Stimulated activated CD4-positive, alpha-beta T cell treated with anti-CD3 and anti-CD28 coated beads, TNF-alpha, amount 100 ng/mL, for 48 hours (primary cell): ENCODE measurements at places on chromosomes 1 and 21.
A peak's percentile ranks its signal among the peaks of the same experiment; 100 is the strongest.

DNA sequence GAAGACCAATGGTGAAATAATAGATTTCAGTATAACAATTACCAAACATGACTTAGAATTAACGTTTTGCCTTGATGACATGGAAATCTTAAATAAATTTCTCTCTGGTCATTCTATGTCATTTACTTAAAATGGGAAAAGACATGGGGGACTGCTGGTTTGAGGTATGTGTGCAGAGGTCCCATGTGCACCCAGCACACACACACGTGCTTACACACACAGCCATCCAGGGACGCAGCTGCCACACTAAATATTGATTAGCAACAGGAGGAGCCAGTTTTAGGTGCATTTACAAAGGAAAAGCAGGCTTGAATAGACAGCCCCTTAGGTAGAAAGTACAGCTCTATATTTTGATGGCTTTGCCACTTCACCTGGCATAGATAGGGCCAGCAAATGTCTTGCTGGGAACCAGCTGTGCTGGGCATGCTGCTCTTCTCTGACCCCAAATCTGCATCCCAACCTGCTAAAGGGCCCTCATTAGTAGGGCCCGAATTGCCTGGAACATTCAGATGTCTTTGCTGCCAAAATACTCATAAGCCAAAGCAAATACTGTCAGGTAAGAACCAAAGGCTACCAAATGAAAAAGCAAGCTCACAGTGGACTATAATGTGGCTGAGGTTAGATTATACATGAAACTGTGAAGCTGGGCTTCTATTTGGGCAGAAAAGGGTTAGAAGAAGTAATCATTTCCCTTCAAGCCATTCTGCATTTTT lies 399.9 kb downstream of the HHAT start:
- no peak for DNase-seq

DNA sequence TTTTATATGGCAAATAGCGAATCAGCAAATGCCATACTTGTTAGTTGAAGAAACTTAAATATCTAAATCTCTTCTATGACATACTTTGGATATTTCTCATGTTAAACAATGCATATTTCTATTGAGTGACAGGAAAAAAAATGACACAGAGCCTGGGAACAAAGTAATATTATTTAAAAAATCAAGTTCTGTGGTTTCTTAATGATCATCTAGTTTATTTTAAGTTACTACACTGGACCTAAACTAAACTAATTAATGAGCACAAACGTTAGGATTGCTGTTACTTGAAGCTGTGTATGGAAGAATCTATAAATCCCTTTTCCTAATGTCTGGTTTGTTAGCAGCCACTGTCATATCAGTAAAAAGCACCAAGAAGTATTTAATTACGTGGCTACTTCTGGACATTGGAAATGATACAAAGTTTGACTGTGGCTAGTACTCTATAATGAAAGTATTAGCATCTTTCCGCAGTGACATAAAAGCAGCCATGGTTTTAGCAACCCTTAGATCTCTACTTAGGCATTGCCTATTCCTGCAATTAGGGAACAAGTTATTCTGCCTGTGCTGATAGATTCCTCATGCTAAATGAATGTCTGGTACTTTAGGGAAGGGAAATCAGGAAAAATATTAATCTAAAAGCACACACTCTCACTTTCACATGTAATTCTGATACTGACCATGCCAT lies 981.7 kb upstream of the B3GALT2 start:
- no peak for DNase-seq

DNA sequence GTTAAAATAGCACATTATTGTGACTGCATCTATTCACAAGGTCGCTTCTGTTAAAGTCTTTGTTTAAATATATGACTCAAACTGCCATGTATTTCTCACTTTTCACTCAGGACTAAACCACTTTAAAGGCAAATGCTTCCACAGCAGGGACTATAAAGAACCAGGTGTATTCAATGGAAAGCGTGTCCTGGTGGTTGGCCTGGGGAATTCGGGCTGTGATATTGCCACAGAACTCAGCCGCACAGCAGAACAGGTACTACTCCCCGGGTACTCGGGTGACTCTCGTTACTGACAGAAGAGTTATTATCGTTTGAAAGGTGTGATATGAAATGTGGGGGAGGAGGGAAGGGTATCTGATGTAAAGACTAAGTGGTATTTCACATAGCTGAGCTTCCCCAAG lies 17.3 kb downstream of the FMO3 start:
- DNase-seq = no peak

DNA sequence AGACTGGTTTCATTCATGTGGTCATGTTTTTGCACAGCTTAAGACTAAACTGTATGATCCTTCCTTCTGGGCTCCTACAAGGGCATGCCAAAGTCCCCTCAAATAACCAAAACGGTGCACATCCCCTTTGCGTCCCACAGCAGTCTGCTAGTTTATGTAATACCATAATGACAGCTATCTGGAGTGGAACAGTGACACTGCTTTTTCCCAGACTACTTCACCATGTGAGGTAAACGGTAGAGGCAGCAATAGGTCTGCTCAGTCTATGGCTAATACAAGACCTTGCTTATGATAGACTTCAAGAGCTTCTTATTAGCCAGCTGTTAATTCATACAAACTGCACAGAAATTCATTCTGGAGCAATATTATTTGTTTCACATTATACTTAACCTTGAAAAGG lies 395.5 kb downstream of the SMYD3 start:
- no peak for DNase-seq

DNA sequence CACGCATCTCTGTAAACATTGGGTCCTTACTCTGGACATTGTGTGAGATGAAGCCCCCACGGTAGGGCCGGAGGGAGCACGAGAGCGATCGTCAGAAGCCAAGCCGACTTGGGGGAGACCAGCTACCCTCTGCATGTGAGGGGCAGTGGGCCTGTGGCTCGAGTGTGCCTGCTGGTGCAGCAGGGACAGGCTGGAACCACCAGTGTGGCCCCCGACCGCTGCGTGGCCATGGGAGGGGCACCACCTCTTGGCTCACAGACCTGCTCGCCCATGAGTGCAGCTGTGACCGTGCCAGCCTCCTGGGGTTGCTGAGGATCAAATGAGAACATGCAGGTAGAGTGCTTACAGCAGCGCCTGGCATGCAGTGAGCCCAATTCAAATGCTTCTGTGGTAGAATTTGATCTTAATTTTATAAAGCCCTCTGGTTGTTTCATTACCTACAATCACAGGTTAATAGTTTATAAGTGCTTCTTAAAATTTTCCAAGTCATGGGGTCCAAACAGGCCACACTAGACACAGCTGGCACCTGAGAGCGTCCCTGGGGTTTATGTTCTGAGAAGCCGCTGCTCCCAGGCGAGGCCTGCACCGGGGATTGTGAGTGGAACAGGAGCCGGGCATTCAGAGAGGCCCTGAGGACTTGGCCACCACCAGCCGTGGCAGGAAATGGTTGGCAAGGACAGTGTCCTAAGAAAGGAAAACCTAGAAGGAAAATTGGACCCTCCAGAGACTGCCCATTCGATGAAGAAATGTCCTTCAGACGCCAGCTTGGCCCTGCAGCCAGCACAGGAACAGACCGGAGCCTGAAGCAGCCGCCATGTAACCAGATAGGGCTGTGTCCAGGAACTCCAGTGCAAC lies 22.6 kb upstream of the ADARB1 start:
- no peak for DNase-seq

GRCh38 chr1:62159940-62160348 lies 34.7 kb upstream of the L1TD1 start:
- DNase-seq = no peak

DNA sequence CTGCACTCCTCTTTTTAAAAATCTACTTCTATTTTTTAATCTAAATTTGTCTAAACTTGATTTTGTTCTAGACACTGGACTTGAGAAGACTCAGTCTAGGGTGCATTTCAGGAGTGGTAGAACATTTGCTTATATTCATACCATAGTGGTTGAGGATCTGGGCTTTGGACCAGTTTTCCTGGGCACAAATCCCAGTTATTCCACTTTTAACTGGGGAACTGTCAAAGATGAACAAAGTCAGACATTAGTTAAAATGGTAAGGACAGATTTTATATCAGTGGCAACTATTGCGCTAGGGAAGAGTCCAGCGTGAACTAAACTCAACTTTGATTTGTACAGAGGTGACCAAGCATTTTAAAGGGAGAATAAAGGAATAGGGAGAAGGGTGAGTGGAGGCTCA lies 102.4 kb downstream of the FMN2 start:
- DNase-seq = no peak

DNA sequence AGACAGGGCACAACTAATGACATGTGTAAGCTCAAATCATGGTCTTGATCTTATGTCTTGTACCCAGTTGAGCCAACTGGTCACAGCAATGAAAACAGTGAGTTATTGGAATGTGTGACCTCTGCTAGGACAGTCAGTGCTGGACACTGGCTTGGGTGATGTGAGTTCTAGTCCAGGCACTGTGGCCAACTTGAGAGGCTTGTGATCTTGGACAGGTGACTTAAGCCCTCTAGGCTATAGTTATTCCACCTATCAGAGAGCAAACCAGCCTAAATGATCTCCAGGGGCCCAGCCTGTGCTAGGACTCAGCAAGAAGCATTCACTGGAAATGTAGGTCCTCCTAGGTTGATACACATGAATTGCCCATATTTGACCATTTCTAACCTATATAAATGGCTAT lies 1.1 kb downstream of the KCNE2 start:
- DNase-seq = no peak

DNA sequence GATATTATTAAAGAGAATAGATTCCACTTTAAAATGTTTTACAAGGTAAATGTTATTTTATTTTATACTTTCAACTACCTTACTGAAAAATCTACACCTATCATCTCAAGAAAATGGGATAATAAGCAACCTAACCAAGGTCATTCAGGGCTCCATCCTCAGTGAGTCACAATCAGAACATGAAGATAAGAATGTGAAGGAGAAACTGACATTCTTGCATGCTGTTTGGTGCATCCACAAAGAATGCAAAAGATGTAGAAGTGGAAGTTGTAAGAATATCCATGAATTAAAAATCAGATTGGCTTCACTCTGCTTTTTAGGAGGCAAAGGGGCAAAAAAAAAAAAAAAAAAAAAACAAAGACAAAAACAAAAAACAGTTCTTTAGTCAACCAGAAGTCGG lies 6.5 kb downstream of the WARS2 start:
- DNase-seq = no peak

GRCh38 chr21:35178827-35179226 lies 129.7 kb upstream of the RUNX1 start:
- DNase-seq = peak; percentile 12

DNA sequence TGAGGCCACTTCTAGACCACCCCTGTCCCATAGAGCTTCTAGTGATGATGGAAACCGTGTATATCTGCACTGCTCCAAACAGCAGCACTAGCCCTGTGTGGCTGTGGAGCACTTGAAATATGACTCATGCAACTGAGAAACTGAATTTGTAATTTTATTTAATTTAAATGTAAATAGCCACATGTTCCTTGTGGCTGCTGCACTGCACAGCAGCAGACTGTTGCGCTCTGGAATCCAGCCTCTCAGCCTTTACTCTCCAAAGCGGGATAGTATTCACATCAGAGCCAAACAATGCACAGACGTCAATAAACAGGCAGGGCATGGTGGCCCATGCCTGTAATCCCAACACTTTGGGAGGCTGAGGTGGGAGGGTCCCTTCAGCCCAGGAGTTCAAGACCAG lies 12.0 kb downstream of the CAPN2 start:
- no peak for DNase-seq

GRCh38 chr1:109994654-109995053 lies 10.1 kb downstream of the AHCYL1 start:
- no peak for DNase-seq

DNA sequence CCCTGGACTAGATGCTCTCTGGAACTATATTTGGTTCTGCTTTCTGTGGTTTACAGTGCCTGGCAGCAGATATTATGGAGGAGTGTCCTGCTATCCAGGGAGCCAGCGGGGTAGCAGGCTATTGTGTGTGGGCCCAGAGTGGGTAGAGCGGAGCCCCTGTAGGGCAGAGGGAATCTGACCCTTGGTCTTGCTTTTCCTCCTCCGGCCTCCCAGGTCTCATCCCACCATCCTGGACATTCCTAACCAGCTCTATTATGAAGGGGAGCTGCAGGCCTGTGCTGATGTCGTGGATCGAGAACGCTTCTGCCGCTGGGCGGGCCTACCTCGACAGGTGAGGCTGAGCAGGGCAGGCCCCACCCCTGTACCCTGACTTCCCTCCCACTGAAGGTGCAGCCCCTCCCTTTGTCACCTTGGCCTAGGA lies 9.1 kb downstream of the RHOC start:
- DNase-seq = no peak

DNA sequence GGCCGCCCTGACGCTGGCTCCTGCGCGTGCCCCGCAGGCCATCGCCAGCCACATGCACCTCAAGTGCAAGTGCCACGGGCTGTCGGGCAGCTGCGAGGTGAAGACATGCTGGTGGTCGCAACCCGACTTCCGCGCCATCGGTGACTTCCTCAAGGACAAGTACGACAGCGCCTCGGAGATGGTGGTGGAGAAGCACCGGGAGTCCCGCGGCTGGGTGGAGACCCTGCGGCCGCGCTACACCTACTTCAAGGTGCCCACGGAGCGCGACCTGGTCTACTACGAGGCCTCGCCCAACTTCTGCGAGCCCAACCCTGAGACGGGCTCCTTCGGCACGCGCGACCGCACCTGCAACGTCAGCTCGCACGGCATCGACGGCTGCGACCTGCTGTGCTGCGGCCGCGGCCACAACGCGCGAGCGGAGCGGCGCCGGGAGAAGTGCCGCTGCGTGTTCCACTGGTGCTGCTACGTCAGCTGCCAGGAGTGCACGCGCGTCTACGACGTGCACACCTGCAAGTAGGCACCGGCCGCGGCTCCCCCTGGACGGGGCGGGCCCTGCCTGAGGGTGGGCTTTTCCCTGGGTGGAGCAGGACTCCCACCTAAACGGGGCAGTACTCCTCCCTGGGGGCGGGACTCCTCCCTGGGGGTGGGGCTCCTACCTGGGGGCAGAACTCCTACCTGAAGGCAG lies 23.4 kb upstream of the ARF1 start:
- no peak for DNase-seq

- no peak for DNase-seq
Observed at GRCh38 chr1:110465038-110465813, 14.3 kb downstream of the PROK1 start.

DNA sequence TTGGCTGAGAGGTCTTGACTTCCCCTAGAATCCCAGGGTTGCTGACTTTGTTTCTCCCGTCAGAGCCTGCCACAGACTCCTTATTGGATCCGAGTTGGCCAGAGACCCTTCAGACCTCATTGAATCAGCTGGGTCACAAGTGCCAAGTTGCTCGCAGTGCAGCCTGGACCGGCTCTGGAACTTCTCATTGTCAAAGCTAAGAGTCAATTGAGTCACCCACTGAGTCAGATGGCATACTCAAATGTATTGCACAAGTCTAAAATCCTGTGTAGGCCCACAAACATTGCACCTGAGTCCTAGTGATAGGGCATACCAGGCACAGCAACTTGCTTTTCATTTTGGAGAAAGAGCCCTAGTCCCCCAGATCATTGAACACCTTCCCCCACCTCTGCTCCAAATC lies 20.4 kb upstream of the SCAF4 start:
- DNase-seq = no peak

- DNase-seq = no peak
Observed at GRCh38 chr1:204139088-204139487, 12.8 kb downstream of the ETNK2 start.

DNA sequence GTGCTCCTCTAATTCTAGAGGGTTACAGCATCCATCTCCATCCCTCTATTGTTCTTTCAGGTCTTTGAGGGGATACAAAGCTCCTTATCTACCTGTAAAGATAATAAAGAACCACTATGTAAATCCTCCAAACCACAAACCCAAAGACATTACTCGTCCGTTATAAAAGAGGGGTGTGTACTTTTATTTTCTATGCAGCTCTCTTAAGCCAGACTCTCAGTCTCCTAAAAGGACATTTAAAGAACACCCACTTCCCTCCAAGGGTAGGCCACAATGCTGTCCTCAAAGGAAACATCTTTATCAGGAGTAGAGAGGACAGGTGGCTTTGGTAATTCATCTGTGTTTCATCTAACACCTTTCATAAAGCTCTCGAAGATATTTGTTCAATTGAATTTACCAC lies 67.9 kb upstream of the DYNLT5 start:
- no peak for DNase-seq
